Central memory CD4-positive, alpha-beta T cell (primary cell): ENCODE measurements at places on chromosomes 11 and 22.

- DNase-seq: no peak
Observed at GRCh38 chr11:4370166-4370565, 2.0 kb upstream of the OR52B4 start.

DNA sequence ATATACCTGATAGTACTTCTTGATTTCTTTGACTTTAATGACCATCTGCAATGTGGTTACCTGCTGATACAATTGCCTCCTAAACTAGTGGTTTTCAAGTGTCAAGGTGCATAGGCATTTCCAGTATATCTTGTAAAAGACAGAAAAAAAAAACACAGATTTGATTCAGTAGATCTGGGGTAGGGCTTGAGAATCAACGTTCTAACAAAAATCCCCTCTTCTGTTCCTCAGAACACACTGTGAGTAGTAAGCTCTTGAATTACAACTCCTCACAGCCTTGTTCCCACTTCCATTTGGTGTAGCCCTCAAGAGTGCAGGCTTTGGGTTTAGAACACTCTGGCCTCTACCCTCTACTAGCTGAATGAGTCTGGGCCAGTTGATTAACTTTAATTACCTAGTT, 78.0 kb upstream of the CTSC start:
- no peak for DNase-seq

GRCh38 chr11:110757962-110758755, 45.9 kb upstream of the ARHGAP20 start:
- DNase-seq: no peak

DNA sequence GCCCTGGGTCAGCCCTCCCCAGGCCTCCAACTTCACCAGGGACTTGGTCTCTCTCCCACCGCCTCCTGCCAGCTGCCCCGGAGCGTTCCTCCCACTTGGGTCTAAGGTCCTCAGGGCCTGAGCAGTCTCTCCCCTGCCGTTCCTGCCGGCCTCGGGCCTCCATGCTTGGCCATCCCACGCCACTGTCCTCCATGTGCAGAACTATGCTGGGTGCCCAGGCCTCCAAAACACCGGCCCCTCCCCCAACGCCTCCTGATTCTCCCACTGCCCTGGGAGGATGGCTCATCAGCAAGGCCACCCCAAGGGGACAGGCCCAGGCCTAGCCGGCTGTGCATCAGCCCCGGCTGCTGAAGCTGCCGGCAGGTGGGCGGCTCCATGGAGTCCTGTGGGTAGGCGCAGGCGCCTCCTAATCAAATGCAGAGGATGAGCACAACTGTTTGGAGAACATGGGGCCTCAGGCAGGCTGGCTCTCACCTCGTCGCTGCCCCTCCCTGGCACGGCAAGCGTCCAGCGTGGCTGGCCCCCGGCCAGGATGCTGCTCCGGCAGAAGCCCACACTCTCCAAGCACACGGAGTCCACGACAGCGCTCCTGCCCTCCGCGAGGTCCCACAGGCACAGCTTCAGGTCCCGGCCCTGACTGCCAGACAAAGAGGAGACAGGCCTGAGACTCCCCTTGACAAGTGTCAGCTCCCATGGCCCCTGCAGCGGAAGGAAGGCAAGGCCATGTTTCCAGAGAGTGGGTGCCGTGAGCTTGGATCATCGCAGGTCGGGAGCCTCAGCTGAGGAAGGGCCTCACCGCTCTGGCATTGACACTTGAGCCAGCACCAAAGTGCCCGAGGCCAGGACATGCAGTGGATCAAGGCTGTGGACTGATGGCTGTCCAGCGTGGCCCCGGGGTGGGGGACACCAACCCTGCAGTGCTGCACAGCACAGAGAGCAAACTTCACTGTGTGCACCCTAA, 42.6 kb downstream of the GNB1L start:
- no peak for DNase-seq

DNA sequence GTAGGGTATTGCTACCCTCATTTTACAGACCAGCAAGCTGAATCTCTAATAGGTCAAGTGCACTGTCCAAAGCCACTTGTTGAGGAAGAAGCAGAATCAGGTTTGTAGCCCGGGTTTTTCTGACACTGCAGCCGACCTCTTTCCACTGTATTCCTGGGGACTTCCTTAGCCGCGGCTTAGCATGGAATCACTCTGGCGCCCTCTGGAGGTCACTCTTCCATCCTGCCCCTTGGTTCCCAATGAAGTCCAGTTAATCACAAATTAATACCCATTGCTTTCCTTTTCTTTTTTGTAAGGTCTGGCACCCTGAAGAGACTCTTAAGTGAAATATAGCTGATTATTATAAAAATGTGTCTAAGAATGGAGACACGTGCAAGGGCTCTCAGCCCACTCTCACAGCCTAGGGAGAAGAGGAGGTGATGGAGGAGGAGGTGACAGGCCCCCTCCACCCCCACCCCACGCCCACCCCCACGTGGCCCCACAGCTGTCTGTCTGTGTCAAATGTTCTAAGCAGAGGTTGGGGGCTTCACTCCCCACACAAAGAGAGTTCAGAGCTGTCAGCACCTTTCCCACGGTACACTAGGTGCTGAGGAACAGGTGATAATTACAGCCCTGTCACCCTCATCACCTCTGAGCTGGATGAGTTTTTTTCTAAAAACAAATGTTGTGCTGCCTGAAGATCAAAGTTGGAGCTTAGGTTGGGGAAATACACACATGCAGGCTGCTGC, 57.7 kb upstream of the DRD2 start:
- DNase-seq: peak; percentile 32

- no peak for DNase-seq
Observed at GRCh38 chr11:69048031-69048693, 570 bp upstream of the TPCN2 start.
